ENCODE measurements at places on chromosomes 12 and 14.

DNA sequence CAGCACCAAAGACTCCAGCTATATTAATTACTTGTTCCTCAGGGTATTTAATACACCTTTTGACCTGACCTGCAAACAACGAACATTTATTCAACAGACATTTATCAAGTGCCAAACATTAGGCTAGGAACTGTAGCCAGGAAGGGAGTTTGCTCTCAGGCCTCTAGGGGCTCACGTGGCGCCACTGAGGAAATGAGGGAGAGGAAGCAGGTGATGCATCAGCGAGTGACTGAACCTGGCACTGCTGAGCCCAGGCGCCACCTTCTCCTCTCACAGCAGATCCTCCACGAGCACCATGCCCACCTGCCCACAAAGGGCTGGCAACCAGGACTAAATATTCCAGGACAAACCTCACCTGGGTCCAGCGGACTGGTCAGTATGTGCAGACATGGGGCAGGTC lies 50.2 kb downstream of the SETD3 start:
- DNase-seq = no peak

GRCh38 chr14:78997811-78998210 lies 827.6 kb downstream of the NRXN3 start:
- DNase-seq = no peak

DNA sequence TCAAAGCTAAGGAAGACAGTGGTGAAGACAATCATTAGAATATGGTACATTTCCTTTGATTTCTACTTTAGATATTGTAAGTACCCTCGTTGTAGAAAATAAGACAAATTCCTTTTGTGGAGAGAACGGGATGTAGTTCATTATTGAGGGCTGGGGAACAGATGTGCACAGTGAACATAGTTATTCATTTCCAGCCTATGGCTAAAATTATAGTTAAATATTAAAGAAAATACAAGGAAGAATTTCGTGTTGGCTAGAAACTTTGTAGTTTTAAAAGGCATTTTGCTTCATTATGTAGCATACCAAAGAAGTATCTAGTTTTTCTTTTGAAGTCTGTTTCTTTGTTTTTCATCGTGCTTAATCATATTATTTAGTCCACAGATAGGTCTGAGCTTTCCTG lies 201.8 kb downstream of the ESR2 start:
- DNase-seq = no peak

DNA sequence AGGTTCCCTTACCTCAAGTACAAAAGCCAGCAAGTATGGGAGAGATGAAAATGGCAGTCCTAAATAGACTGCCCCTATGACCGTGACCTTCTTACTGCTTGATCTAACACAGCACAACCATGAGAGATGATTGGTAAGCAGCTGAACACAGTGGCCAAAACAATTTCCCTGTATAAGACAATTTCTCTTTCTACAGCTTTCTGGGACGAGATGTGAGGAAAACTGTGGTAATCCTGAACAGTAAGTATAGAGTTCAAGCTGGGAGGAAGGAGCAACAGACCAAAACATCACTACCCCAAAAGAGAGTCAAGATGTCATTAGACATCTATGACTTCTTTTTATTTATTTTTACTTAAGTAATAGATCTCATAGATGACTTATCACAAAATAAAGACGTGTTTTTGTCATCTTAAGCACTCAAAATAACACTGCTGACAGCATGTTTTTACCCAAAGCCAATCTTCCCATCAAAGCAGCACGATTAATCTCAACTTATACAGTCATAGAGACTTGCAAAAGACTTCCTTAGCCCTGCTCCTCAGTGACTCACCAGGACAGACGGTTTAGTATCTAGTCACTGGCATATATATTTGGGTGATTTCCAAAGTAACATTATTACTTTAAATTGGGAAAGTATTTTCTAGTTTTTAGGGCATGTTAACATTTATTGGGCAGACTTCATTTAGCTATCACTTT lies 3.7 kb downstream of the TMEM52B start:
- no peak for DNase-seq

DNA sequence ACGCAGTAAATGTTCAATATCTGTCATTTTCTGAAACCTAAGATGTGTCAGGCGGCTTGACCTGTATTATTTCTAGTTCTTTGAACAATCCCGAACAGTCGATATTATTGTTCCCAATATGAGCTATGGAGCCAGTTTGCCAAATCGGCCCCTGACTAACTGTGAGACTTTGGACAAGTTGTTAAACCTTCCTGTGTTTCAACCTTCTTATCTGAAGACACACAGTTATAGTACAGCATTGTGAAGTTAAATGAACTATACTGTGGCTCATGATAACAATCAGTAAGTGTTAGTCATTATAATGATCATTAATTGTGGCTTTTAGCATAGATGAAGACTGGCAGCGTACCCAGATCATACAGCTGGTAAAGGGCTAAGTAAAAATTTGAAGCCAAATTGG lies 23.4 kb downstream of the DDX47 start:
- no peak for DNase-seq

DNA sequence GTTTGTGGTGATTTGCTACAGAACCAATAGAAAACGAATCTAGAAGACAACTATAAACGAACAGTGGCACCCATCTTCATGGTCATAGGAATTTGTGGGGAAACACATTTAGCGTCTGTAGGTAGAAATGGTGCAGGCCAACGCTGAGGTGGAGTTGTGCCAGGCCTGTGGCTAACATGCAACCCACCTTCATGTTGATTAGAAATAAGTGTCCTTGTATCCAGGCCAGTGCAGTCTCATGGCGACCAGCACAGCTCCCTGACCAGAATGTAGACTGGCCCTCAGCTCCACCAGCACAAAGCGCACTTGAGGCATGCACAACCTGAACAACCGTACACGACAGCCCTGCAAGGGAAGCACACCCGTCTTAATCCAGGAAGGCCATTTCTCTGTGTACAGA lies 187.0 kb downstream of the TMEM132D start:
- DNase-seq = no peak

GRCh38 chr14:96384053-96384452 lies 7.9 kb upstream of the AK7 start:
- no peak for DNase-seq

- no peak for DNase-seq
Measured at GRCh38 chr12:26195641-26196420, 458 bp downstream of the SSPN start.

- DNase-seq = no peak
Measured at GRCh38 chr12:52496590-52497071, 3.6 kb upstream of the KRT6A start.

- no peak for DNase-seq
Measured at GRCh38 chr12:3102771-3103410, 25.7 kb downstream of the TSPAN9 start.

DNA sequence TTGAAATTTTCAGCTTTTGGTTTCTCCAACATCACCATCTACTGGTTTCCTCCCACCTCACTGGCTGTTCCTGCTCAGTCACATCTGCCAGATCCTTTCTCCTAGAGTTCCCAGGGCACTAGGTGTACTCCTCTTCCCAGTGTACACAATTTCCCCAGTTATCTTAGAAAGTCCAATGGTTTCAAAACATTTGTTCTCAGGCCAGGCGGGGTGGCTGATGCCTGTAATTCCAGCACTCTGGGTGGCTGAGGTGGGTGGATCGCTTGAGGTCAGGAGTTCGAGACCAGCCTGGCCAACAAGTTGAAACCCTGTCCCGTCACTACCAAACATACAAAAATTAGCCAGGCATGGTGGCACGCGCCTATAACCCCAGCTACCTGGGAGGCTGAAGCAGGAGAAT lies 60.7 kb downstream of the SPPL3 start:
- no peak for DNase-seq

DNA sequence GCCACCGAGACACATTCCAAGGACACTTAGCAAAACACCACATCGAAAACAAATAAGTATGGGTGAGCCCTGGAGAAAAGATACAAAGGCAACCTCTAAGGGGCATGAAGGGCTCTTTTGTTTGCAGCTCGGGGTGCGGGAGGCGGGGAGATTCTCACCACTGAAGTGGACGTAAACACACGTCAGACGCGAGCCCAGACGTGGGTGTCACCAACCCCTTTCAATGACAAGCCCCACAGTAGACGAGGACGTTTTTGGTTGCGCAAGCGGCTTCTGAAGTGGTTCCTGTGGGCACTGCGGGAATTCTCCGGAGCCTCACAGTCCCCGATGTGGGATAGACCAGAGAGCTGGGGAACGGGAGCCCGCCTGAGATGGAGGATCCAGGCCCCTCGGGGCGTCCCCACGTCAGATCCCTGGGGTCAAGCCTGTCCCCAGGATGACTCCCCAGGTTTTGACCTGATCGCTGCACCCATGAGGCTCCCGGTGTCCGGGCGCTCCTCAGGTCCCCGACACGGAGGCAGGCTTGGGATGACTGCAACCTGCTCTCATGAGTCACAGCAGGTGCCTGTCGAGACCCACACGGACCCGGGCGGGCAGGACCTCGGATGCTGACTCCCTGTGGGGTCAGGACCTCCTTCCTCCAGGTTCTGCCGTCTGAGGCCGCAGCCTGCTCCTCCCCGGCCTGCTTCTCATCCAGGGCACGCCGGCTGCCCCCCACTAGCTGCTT lies 20.3 kb upstream of the ADGRD1 start:
- no peak for DNase-seq

DNA sequence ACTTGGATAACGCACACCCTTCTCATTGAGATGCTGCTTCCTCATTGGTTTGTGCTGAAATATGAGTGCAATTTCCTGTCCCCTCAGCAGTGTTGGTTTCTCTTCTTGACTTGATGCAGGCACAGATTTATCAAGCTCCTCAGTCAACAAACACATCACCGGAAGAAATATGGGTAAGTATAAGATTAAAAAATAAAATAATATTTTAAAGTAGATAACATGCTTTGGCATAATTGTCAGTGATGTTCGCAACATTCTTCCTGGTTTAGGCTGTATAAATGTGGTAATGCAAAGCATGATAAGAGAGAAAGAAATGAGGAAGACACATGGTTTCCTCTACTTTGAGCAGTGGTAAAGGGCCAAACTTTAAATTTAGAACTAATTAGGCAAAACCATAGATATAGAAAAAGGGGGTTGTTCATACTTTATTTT lies at the start of gene GPR65:
TSS of gene GPR65 (plus strand) at position 86 of the 432 bp plus-strand sequence. CDS start 5,713 bp downstream, outside the sequence.
- no peak for DNase-seq

DNA sequence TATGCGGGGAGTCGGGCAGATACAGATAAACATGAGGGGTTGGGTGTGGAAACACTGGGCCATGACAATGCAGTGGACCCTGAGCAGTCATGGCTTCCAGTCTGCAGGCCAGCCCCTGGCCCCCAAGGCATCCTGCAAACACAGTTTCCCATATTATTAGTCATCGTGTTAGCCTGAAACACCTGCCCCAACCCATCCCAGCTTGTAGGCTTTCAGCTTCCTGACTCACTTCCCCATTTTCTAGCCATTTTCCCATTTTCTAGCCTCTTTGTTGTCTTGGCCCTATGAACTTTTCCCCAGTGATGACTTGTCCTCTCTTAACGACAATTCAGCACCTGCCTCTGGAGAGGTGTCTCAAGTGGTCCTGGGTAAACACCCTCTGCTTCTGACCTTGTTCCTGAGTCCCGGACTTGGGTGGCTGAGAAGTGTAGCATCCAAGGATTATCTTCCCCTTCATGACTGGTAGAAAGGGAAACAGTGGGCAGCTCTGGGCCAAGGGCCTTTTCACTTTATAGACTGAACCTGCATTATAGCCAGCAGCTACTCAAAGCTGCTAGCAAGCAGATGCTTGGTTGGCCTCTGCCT lies 4.3 kb upstream of the PGF start:
- no peak for DNase-seq

GRCh38 chr14:74459289-74459946 lies 33.4 kb upstream of the SYNDIG1L start:
- DNase-seq = no peak

GRCh38 chr12:117582135-117582784 lies 220.8 kb upstream of the NOS1 start:
- DNase-seq = no peak

GRCh38 chr12:34186492-34186891 lies 164.2 kb downstream of the ALG10 start:
- no peak for DNase-seq

DNA sequence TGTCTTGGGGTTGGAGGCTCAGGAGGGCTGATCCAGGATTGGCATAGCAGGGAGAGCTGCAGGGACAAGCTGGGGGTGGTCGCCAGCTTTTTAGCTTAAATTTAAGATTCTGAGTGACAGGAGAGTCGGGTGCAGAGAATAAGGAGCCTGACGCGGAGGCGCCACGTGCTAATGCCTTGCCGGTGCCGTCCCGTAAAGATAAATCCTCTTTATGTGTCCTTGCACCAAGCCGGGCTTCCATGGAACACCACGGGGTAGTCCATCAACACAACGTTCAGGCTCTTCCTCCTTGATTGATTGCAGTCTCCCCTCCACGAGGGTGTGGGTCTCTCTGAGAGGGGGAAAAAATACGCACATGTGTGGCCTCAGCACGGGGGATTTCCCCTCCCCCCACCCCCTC lies 3.9 kb downstream of the DLK1 start:
- DNase-seq = no peak

DNA sequence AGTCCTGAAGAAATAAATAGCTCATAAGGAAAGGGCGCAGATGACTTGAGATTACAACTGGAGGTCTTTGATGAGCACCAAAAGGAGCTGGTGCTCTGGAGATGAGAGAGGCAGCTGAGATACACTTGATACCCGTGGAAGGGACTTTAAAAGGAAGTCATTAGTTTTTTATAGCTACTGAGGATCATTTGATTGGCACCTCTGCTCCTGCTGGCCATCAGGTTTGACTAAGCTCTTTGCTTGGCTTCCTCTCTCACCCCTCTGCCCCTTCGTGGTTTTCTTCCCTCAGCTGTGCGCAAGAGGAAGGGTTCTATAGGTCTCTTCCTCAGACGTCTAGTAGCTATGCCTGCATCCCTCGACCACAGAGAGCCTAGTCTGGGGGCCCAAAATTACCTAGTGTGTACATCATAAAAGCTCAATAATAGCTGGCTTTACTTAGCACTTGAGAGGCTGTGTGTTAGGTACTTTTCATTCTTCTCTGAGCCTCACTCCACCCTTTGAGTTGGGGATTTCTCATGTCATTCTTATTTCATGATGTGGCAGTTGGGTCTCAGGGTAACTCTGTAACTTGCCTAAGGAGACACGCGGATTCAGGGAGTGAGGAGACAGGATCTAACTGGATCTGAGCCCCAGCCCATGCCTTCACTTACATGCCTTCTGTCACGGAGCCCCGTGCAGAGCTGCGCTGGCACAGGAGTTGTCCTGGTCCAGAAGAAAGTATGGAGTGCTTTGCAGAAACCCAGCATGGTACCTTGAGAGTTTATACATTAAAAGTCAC lies 68.4 kb upstream of the ASPG start:
- no peak for DNase-seq

DNA sequence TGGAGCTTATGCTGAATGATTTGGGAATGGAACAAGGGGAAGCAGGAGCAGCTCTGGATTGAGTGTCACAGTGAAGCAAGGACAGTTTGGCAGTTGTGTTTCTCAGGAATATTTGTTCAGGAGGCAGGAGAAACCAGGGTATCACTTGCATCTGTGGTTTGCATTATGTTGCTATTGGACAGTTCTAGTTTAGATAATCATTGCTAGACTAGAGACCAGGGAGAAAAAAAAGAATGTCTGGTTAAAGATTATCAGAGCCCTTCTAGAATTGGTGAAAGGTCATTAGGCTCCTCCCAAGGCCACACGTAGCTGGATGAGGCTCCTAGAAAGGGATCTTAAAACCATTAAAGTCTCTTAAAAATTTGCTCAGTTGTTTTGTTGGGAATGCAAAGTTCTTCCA lies 17.0 kb upstream of the SRSF5 start:
- DNase-seq = no peak
